Mesenteric fat pad (tissue), 1 donor: ENCODE measurements at places on chromosomes 2 and 18. TPM values are rescaled to one million over a fixed set of nuclear protein-coding genes. Genes with fewer than 3 reads are reported as not detected.

ARHGAP28 gene
- total RNA-seq, result 9.1 TPM

GRCh38 chr2:23456881-23457760, 72.1 kb downstream of the KLHL29 start:
- no peak for DNase-seq

DNA sequence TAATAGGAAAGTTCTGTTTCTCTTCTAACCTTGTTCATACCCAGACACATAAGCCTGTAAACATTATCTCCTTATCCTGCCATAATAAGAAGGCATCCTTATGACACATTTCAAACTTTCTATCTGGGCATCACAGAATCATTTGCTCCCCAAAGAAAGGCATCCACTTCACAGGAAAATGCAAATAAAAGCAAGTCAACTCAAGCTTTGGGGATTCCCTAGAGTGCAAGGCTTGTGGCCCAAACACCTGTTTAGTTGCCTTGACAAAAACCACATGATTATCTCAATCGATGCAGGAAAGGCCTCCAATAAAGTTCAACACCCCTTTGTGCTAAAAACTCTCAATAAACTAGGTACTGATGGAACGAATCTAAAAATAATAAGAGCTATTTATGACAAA, 195.7 kb upstream of the GALNT5 start:
- DNase-seq, result no peak

KDSR gene
- 55.6 TPM for total RNA-seq

- no peak for DNase-seq
These were observed 4.6 kb downstream of the RND3 start for GRCh38 chr2:150482667-150483400.

ATG4B gene
- total RNA-seq, result 50.4 TPM

DNA sequence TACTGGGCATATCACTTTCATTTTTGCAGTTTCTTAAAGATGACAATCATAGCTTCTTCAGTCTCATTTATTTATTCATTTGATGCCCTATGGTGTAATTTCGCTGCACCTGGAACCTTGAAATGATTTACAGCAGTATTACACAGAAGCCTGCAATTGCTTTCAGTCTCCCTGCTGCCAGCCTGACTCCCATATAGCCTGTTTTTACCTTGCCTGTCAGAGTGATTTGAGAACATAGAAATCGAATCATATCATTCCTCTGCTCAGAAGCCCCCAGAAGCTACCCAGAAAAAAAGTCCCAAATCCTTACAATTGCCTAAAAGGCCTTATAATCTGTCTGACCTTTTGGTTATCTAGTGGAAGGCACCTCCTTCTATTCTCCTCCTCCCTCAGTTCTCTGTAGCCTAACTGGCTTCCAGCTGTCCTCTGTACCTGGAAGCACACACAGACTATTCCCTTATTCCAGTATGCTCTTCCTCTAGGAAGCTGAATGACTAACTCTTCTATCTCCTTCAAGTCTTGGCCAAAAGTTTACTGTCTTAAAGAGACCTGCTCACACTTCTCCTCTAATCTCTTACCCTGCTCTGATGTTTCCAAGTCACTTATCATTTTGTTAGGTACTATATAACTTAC, 12.6 kb downstream of the SCN3A start:
- DNase-seq, result no peak

MYO7B gene
- 2.1 TPM for total RNA-seq

DNAH6 gene
- total RNA-seq, result 0.77 TPM

- no peak for DNase-seq
These were observed 1011.8 kb upstream of the CDH2 start for GRCh38 chr18:29188760-29189159.

GRCh38 chr2:25570161-25570845, 103.1 kb downstream of the DTNB start:
- DNase-seq, result no peak

DNA sequence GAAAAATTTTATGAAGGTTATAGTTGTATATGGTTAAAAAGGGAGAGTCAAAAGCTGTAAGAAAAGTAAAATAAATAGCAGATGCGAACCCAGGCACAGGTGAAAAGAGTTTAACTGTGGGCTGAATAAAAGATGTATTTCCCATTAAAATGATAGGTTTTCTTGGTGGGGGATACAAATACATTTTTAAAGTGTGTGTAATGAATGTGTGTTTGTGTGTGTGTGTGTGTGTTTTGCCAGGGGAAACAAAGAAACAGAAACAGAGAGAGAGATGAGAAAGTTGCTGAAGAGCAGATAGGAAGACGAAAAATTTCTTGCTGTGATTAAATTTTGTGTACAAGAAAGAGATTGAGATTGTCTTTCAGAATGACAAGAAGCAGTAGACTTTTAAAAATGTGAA, 12.1 kb downstream of the TFPI start:
- no peak for DNase-seq

ST8SIA3 gene
- not detected for total RNA-seq

- DNase-seq, result no peak
These were observed 12.2 kb downstream of the METAP1D start for GRCh38 chr2:172011812-172012575.

GRCh38 chr18:56351911-56352500, 286.4 kb downstream of the TXNL1 start:
- DNase-seq, result no peak

GRCh38 chr2:106314444-106314843, 120.3 kb upstream of the UXS1 start:
- no peak for DNase-seq

DNA sequence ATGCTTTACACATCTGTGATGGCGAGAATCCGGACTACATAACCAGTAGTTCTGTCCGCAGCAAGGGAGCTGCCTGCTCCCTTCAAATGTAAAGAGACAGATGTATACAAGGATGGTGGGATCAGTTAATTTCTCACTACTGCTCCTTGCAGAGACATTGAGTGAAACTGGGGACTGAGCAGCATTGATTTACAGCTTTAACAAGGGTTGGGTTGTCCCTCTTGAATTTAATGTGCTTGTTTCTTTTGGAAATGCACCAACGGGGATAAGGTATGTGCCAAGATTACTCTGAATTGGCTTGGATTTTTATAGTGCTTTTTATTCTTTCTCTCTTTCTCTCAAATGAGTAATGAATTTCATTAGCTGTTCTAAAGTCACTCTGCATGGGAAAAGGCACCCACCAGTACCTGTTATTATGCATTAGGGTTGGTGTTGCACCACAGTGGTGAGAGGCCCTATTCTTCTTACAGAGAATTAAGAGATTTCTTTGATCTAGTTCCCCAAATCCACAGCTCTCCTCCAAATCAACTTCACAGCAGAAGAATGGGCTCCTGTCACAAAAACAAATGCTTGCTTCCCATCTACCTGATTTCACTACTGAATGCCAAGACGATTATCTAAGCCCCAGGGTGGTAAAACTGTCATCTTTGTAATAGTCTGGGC, 107.6 kb downstream of the DOCK10 start:
- no peak for DNase-seq

- DNase-seq, result no peak
These were observed 76.7 kb upstream of the PKDCC start for GRCh38 chr2:41970988-41971660.

GRCh38 chr18:3384664-3385563, 65.1 kb upstream of the TGIF1 start:
- DNase-seq, result no peak

DNA sequence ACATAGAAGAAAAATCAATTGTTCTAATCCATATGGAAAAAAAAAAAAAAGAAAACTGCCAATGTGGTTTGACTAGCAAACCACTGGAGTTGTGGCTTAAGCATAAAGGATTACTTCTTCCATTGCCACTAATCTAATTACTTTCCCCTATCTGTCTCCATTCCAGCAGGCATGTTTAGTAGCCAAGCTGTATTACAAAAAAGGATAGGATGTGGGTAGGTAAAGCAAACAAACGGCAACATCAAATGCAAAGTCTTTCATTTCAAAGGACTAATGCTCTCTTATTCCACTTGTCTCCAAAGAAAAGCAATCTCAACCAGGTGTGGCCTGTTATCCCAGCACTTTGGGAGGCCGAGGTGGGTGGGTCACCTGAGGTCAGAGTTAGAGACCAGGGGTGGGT, 36.5 kb downstream of the SLC8A1 start:
- DNase-seq, result no peak

MAP3K19 gene
- total RNA-seq, result not detected

ALPP gene
- total RNA-seq, result not detected

DNA sequence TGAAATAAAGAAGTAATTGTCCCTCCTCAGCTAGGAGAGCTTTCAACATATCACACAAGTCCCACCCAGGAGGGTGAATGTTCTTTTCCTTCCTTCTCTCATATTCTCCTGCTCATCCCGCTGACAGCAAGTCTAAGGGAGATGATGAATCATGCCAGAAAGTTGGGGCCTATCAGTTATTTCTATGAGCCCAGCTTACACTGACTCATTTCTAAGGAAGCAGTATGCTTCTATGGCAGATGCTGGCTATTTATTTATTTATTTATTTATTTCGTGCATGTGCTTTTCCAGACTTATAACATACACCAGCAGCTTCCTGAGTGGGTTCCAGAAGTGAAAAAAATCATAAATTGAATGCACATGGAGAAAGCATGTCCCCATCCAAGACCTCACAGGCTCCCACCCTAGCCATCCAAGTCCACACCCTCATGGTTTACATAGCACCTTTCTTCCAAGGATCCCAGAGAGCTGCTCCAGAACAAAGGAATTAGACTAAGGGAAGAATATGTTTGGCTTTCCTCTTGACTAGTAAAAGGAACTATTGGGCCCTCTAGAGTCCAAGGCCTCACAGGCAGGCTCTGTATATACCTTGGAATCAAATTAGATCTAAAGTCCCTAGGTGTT, 1074.2 kb upstream of the ZEB2 start:
- DNase-seq, result no peak

DNA sequence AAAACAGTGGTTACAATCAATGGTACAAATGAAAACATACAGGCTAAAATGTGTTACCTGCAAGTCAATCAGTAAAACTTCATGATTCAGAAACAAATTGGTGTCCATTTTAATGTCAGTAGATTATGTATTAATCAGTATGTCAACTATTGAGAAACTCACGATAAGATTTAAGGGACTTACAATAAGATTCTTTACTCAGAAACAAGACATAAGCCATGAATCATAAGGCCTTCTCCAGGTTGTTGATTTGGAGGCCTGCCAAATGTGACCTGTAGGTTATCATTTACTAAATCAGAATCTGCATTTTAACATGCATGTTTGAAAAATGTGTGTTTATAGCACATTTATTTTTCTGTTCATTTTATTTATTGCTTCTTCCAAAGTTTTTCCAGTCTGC, 623.1 kb downstream of the CCDC85A start:
- no peak for DNase-seq

GRCh38 chr2:186696804-186697203, 2.9 kb downstream of the FAM171B start:
- DNase-seq, result no peak

DNA sequence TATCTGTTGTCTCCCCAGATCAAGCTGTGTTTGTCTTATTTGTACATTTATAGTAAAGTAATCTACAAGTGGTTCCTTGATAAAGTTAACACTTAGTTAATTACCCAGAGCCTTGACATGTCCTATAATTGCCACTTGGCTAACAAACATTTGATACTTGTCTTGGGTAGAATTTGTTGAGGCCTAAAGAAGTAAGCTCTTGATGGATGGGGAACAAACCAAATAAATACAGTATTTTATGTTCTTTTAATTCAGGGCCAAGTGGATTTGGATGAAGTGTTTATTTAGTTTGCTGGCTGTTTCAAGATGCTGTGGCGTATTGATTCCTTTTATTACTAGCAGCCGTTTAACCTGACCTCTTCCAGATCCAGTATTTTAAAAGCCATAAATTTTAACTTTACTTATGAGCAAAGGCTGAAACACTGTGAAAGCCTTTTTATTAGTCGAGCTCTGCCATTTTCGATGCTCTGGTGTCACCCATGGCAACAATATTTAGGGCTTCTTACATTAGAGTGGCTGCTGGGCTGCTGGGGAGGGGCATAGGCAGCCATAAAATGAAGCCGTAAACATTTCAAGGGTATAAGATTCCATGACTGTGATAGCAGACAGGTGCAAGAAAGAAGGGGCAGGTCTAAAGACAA, 401.6 kb upstream of the NRP2 start:
- no peak for DNase-seq

DNA sequence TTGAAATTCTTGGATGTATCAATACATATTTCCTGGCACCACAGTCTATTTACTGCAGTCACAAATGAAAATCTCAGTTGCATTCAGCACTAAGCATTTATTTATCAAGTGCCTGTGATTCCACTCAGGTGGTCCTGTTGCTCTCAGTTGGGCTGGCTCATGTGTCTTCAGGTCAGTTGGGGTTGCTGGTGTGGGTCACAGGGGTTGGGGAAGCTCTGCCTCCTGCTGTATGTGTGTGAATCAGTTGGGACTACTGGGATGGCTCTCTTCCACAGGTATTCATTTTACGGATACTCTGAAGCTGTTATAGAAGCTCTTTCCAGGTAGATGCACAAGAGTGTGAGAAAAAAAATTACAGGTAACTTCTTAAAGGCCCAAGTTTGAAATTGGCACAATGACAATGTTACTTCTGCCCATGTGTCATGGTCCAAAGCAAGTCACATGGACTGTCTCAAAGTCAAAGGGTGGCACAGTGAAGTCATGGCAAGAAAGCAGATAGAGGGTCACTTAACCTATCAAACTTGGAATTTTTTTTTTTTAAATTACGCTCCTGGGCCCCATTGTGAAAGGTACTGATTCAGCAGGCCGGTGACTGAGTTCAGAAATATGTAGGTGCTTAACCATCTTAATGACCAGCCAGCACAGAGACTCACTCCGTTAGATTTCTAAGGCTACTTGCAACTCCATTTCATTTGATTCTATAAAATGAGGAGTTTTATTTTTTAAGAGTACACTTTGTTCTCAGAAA, 249.2 kb upstream of the GCFC2 start:
- no peak for DNase-seq

- peak; percentile 55 for DNase-seq
These were observed 688 bp upstream of the WDR33 start for GRCh38 chr2:127811397-127812321.

- DNase-seq, result peak; percentile 91
These were observed 2.2 kb downstream of the LRATD1 start for GRCh38 chr2:14634489-14635390.

DNA sequence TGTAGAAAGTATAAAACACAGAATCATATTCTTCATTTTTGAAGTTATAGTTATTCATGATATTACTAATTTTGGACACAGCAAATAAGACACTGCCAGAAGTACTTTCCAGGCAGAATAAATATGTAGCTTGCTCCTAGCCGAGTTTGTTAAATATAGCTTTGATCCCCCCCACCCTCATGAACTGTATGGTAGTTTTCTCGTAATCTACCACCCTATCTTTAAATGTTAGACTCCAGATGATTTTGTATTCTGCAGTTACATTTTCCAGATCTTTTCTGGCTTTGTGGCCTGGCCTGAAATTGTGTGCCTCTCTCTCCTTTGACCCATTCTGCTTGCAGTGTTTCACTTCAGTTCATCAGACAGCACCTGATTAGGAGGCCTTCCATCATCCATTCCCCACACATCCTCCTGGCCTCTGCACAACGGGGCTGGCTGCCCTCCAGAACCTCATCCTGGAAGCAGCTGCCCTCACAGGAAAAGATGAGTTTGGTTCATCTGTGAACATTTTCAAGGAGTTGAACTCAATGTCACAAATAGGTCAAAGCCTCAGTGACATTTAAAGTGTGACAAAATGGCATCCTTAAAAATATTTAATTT, 4.7 kb upstream of the KCNJ3 start:
- no peak for DNase-seq
